ENCODE measurements at places on chromosomes 1 and 21.

DNA sequence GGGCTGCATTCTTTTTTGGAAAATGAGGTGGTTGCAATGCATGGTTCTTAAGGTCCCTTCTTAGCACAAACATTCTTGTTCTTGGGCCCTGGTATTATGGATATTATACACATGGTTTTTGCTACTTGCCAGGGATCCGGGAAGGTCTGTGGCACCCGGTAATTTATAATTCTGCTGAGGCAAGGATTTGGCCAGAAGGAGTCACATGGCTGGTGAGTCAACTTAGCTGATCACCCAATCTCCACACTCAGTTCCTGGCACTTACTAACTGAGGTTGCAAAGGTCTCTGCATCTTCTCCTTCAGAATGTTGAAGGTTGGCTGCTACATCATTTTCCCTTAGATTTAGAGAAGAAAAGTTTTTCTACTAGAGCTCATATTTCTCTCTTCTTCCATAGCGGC is 112.5 kb downstream of the ROR1 start:
- DNase-seq = no peak

GRCh38 chr1:67597336-67597735 is 87.7 kb upstream of the GADD45A start:
- no peak for DNase-seq

DNA sequence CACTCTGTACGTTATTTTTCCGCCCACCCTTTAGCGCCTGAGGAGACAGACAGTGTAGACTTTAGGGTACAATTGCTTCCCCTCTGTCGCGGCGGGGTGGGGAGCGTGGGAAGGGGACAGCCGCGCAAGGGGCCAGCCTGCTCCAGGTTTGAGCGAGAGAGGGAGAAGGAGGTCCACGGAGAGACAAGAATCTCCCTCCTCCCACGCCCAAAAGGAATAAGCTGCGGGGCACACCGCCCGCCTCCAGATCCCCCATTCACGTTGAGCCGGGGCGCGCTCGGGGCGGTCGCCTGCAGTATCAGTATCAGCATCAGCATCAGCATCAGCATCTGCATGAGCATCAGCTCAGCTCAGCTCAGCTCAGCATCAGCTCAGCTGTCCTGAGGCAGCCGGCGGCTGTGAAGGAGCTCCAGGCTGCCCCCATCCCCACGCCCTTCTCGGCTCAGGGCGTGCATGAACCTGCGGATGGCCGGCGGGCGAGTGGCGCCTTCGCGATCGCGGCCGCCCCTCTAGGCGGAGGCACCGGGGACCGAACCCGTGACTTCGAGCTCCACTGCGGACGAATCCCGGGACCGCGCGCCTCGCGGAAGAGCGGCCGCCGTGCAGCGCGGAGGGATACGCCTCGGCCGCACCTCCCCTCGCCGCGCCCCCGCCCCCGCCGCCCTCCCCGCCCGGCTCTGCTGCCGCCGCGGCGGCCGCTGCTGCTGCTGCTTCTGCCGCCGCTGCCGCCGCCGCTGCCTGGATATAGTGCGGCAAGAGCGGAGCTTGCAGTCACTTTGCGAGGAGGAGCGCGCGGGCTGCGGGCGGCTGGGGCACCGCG is at the start of gene NCAM2:
NCAM2 (plus strand) TSS at position 774 of the 820 bp plus-strand sequence.
- peak; percentile 59 for DNase-seq

- no peak for DNase-seq
These were observed 32.4 kb downstream of the MORN1 start for GRCh38 chr1:2358651-2359640.

DNA sequence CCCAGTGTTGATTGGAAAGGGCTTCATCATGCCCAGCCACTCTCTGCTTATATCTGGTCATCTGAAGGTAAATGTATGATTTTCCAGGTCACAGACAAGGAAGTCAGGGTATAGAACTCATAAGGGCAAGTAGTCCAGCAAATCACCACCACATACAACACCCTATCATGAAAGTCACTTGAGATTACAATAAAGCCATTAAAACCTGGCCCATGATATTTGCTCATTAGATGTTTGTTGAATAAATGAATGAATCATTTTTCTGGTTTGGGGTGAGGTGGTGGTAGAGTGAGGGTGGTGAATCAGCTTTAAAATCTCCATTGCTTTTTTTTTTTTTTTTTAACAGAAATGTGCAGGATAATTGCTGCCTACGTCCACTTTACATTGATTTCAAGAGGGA is 91.9 kb downstream of the TGFB2 start:
- DNase-seq = no peak

GRCh38 chr21:39444421-39445180 is 977 bp downstream of the LCA5L start:
- no peak for DNase-seq

GRCh38 chr1:200453553-200453905 is 43.7 kb upstream of the ZNF281 start:
- DNase-seq = no peak

- no peak for DNase-seq
These were observed 13.9 kb downstream of the SSR2 start for GRCh38 chr1:156006666-156007376.

GRCh38 chr1:203139976-203140475 is 12.5 kb downstream of the ADORA1 start:
- no peak for DNase-seq

DNA sequence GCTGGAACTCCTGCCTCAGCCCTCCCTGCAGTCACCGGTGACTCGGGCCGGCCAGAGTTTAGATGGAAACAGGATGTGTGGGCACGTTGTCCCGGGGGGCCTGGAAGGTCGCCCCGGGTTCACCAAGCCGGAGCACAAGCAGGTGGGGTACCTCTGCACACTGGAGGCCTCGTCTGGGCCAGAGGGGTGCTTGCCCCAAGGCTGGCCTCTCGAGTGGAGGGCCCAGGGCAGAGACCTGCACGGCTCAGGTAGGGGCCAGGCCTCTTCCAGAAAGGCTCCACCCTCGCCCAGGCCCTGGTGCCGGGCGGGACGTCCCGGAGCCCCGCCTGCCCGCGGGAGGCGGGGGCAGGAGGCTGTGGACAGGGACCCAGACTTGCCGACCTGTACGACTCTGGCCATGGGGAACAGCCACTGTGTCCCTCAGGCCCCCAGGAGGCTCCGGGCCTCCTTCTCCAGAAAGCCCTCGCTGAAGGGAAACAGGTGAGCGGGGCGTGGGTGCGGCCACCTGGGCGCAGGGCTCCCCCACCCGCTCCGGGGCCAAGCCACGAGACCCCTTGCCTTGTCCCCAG is at the start of gene PLEKHN1:
PLEKHN1 (plus strand) TSS at position 348 of the 569 bp plus-strand sequence; CDS start at position 398, 50 bp downstream.
- DNase-seq = peak; percentile 28

DNA sequence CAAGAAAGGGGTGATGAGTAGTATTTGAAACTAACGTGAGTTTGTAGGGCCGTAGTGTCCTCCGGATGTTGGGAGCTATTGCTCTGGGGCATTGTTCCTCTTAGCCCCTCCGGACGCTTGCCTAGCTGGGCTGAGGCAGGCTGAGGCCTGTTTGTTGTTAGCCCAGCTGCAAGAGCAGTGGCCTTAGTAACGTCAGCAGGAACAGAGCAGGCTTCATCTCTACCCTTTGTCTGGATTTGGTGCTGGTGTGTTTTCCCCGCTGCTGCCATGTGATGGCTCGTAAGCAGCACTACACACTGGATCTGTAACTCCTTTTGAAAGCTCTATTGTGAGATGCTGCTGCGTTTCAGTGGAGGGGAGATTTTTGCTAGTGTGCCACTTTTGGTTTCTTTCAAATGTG is 57.6 kb downstream of the DNM3 start:
- no peak for DNase-seq

GRCh38 chr1:2625311-2625710 is 7.5 kb downstream of the MMEL1 start:
- no peak for DNase-seq

GRCh38 chr21:20721151-20721550 is 277.1 kb upstream of the NCAM2 start:
- DNase-seq = no peak

- no peak for DNase-seq
These were observed 29.5 kb downstream of the WNT9A start for GRCh38 chr1:227918083-227918700.

DNA sequence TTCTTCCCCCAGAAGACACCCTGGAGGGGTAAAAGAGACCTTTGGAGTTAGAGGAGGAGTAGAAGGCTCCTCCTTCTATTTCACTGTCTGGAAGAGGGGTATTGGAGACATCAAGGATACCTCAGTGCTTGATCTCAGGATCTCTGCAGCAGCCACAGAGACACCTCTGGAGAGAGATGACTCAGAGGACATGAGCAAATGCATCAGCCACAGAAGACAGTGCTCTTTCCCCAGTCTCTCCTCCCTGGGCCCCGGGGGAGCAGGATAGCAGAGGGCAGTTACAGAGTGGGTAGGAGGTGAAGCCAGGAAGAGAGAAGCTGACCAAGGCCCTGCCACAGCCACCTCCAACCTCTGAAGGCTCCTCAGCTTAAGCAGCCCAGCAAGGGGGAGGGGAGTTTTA is 15.3 kb upstream of the TEDDM1 start:
- no peak for DNase-seq

DNA sequence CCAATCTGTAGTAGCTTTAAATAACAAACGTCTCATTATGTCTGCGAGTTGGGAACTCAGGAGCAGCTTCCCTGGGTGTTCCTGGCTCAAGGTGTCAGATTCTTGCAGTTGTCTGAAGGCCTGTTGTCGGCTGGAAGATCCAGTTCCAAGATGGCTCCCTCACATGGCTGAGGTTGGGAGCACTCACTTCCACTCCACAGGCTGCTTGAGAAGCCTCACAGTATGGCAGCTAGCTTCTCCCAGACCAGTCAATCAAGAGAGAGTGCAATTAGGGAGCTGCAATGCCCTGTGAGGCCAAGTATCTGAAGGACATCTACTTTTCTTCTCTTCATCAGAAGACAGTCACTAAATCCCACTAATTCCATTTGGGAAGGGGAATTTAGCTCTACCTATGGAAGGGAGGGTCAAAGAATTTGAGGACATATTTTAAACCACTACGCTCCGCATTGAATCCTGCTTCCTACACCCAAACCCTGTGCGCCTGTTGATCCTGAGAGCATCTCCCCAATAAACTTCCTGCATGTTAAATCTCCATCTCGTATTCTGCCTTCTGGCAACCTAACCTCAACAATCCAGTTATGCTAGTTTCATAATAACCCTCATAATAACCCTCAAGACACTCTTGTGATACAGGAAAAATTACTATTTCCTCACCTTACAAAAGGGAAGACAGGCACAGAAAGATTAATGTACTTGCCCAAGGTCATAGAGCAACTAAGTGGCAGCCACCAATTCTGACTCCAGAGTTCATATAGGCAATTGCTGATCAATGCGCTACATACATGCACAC is 3.6 kb upstream of the VPS26C start:
- DNase-seq = no peak

- no peak for DNase-seq
These were observed 28.2 kb downstream of the CDCA8 start for GRCh38 chr1:37720231-37721130.

Measured in activated naive CD4-positive, alpha-beta T cell treated with Interleukin-2 at 50 U/mL for 16 hours (primary cell).